ENCODE measurements at places on chromosomes 6 and 20.

GRCh38 chr6:157464653-157465535 lies 83.9 kb downstream of the ZDHHC14 start:
- DNase-seq: no peak

GRCh38 chr6:143959927-143960326 lies 48.1 kb downstream of the PLAGL1 start:
- no peak for DNase-seq

DNA sequence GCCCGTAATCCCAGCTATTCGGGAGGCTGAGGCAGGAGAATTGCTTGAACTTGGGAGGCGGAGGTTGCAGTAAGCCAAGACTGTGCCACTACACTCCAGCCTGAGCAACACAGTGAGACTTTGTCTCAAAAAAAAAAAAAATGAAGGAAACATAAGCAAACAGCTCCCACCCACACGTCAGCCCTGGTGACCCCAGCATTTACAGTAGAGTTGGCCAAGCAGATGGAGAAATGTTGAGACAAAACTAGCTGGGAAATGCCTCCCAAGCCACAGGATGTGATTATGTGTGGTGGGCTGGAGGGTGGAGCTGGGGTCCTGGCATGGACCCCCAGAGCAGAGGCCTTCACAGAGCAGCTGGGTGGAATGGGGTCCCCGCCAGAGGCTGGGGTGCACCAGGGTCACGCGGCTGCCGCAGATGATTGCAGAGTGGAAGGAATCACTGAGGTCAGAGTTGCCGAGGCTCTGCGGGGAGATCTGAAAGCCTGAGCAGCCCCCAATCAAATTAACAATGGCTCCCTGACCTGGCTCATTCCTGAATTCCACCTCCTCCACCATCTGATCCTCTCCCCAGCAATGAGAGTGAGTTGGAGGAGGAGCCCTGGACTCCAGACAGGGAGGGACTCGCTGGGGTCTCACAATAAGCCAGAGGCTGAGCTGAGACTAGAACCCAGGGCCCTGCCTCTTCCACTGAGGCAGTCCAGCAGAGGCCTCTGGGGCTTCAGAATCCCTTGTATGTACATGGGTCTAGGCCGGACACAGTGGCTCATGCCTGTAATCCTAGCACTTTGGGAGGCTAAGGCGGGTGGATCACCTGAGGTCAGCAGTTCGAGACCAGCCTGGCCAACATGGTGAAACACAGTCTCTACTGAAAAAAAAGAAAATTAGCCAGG lies 34.7 kb upstream of the TGM2 start:
- no peak for DNase-seq

GRCh38 chr20:6942266-6942665 lies 174.8 kb downstream of the BMP2 start:
- DNase-seq: no peak

DNA sequence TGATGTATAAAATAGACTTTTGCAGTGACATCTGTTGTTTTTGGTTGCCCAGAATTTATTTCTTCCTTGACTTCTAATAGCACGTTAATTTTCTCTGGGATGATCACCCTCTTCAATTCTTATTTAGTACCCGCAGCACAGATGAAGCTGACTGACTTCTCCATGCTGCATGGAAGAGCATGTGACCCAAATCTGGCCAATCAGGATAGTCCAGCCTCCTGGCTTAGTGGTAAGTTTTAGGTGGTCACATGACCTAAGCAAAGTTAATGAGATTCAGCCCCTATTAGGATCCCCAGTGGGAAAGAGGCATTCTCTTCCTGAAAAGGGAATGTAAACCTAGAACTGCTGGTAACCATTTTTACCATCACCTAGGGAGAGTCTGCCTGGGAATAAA lies 13.8 kb upstream of the SIRT5 start:
- no peak for DNase-seq

DNA sequence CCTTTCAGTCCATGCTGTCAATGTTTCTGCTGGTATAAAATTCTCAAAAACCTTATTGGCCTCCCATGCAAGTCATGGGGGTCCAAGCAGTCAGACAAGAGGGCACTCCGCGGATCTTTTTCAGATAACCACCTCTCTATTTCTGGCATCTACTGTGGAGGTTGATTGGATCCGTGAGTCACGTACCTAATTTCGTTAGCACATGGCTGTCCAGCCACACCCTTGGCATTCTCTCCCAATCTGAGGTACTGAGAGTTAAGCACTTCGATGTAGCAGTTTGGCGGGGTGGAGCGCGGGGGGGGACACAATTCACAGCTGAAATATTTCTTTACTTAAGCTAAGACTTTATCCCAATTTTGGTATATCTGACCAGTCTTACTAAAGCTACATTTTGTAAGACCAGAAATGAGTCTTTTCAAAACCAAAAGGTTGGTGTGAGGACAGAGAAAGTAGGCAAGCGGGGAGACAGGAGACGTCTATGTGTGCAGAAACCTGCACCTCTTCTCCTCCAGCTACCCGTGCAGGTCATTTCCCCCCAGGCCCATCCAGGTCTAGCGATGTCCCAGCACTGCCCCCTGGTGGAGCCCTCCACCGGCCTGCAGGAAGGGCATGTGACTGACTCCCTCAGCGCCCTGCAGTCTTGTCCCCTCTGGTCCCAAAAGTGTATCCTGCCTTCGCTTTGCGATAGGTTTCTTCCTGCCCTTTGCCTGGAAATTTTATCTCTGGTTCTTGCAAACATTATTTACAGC lies 113.1 kb downstream of the ADAT2 start:
- no peak for DNase-seq

DNA sequence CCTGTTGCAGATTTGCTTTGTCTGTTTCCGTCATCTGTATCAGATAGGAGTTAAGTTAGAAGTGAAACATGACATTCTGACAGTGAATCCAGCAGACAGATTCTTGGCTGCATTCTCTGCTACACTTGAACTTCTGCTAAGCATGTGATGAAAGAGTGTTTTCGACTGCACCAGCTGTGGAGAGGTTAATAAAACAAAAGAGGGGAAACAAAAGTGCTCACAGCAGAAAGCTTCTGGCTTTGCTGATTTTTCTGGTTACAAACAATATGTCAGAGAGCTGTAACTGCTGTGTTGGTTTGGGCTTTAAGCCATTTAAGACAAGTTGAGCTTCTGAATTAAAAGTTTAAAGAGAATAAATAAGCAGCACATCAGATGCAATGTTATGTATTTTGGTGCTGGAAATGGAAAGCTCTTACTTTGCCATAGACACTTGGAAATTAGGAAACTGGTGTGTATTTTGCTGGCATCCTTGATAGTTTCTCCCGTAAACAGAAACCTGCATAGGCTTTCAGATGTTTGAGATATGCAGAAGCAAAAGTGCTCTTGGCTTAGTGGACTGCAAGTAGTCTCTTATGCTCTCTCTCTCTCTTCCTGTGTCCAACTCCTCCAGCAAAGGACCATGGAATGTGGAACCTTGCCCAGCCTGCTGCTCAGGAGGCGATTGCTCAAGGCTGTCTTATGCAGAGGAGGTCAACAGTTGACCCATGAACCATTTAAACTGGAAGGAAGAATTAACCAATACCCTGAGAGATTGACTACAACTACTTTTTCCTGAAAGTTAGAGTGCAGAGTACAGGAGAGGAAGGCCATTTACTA lies 104.9 kb downstream of the RPS12 start:
- peak; percentile 31 for DNase-seq

- DNase-seq: no peak
Observed at GRCh38 chr6:31465185-31465536, 32.8 kb upstream of the MICB start.

GRCh38 chr6:94597487-94597886 lies 979.8 kb upstream of the MANEA start:
- no peak for DNase-seq

- no peak for DNase-seq
Observed at GRCh38 chr6:103042336-103042735, 1648.8 kb downstream of the GRIK2 start.

- DNase-seq: no peak
Observed at GRCh38 chr20:58268936-58269619, 40.4 kb upstream of the RAB22A start.

DNA sequence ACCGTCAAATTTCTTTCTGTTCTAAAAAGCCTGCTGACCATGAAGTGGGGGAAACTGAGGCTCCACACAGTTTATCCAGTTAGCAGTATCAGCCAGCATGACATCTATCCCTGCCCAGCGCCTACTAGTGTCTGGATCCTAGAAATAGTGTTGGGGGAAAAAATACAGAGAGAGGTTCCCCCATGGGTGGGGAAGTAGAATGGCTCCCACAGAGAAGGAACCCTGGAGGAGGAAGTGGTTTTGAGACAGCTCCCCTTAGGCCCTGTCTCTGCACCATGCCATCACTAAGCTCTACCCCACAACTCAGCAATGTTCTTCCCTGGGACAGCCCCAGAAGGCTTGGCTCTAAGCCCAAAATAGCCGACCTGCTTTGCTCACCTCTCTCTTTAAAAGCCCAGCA lies 153.4 kb downstream of the MBOAT1 start:
- DNase-seq: no peak

DNA sequence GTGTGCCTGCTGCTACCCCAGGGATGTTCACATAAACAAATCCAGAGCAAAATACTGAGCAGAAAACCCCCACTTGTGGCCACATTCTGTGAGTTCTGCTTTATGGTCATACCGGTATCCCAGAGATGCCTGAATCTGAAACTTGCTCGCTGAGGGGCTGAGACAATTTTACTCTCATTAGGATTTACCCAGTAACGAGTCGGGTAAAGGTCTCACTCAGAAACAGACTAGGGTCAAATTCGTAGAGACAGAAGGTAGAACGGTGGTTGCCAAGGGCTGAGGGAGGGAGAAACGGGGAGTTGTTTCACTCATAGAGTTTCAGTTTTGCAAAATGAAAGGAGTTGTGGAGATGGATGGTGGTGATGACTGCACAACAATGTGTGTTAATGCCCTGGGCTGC lies 45.4 kb upstream of the NKX2-2 start:
- DNase-seq: no peak

- no peak for DNase-seq
Observed at GRCh38 chr20:2694008-2694471, 1.5 kb downstream of the EBF4 start.

GRCh38 chr6:21019614-21020013 lies 485.4 kb downstream of the CDKAL1 start:
- DNase-seq: no peak

- DNase-seq: no peak
Observed at GRCh38 chr6:117521791-117522502, 39.5 kb downstream of the DCBLD1 start.

GRCh38 chr6:152863618-152864326 lies 113.2 kb downstream of the VIP start:
- DNase-seq: peak; percentile 2

GRCh38 chr6:82750556-82750955 lies 315.1 kb downstream of the UBE3D start:
- DNase-seq: no peak

- peak; percentile 79 for DNase-seq
Observed at GRCh38 chr6:136549300-136550044, 750 bp downstream of the MAP7 start.

DNA sequence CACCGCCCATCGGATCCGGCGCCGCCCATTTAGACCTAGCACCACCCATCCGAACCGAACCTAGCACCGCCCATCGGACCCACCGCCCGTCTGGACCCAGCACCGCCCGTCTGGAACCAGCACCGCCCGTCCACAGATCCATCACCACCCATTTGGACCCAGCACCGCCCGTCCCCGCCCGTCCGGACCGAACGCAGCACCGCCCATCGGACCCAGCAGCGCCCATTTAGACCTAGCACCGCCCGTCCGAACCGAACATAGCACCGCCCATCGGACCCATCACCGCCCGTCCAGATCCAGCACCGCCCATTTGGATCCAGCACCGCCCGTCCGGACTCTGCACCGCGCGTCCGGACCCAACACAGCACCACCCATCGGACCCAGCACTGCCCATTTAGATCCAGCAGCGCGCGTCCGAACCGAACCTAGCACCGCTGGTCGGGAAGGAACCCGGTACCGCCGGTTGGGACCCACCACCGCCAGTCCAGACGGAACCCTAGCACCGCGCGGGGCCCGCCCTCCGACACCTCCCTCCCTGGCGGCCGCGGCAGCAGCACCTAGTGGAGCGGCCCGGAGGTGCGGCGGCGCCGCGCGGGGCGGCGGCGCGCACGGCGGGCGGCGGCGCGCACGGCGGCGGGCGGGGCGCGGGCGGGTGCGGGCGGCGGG lies 348 bp upstream of the AFDN start:
- peak; percentile 80 for DNase-seq

- DNase-seq: no peak
Observed at GRCh38 chr6:32983964-32984621, 15.7 kb downstream of the BRD2 start.
